ENCODE measurements at places on chromosomes 7 and 10.

GRCh38 chr10:116101616-116102315 is 171.2 kb downstream of the GFRA1 start:
- DNase-seq: peak; percentile 52

GRCh38 chr7:74480861-74481417 is 27.2 kb downstream of the GTF2IRD1 start:
- peak; percentile 88 for DNase-seq

GRCh38 chr10:98994030-98994429 is 241.6 kb downstream of the HPSE2 start:
- DNase-seq: no peak

- DNase-seq: no peak
These were observed 17.8 kb downstream of the NPSR1 start for GRCh38 chr7:34675749-34676374.

GRCh38 chr7:54115028-54115763 is 427.0 kb upstream of the VSTM2A start:
- DNase-seq: no peak
